ENCODE measurements at places on chromosomes 2 and 18.

- DNase-seq = no peak
Observed at GRCh38 chr18:59627414-59627813, 69.8 kb downstream of the CCBE1 start.

GRCh38 chr2:45153121-45153520 lies 143.9 kb upstream of the SIX2 start:
- no peak for DNase-seq

- DNase-seq = no peak
Observed at GRCh38 chr2:191436368-191437055, 191.3 kb downstream of the MYO1B start.

- DNase-seq = no peak
Observed at GRCh38 chr2:94996305-94997100, 29.0 kb upstream of the MAL start.

DNA sequence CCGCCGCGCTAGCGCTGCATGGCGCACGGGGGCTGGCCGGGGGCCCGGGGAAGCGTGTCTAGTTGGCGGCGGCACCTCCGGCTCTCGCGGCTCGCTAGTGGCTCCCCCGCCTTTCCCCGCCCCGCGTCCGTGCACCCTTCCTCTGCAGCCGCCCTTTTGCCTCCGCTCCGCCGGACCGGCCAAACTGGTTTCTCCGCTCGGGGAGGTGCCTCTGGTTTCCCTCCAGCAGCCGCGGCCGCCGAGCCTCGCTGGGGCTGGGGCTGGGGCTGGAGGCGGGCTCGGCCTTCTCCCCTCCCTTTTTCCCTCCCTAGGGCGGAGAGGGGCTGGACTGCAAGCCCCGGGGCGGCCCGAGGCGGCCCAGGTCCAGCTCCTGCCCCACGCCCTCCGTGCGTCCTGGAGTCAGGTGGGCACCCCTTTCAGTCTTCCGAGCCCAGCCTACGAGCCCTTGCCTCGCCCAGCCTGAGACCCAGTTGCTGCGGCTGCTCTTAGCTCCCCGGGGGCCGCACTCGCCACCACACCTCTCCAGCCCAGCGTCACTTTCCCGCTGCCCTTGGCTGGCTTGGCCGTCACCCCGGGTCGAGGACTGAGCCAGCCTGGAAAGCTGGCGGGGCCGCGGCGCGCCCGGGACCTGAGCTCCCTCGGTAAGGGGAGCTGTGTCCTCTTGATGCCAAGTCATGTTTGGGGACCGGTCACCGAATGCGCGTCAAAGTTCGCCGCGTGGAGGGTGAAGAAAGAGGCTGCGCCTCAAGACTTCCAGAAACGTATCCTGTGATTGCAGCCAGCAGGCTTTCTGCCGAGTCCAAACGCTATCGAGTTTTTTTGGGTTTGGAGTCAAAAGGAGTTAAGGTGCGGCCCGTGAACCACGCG lies at the start of gene ATP8B1:
Gene ATP8B1 (minus strand): TSS at position 213 of the 867 bp plus-strand sequence. CDS start 71,508 bp downstream, outside the sequence.
- DNase-seq = peak; percentile 81

DNA sequence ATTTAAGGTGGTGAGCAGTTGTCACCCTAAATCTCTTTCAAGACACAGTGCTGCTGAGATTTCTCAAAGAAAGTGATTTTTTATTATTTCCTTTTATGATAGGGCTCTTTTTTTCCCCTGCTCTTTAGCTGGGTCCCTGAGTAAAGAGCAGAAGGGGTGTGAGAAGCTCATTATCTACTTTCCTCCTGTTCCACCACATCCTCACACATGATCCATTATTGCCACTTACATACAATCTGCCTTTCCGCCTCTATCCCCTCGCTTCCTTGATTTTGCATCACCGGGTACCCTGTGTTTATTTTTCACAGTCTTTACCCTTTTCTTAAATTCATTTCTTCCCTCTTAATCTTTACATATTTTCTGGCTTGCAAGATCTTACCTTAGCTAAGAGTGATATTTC lies 93.9 kb upstream of the CCDC85A start:
- no peak for DNase-seq

- no peak for DNase-seq
Observed at GRCh38 chr2:196935432-196935831, 8.9 kb upstream of the PGAP1 start.

GRCh38 chr2:190137561-190137960 lies 75.0 kb upstream of the MSTN start:
- no peak for DNase-seq

GRCh38 chr18:22113144-22113844 lies 56.1 kb upstream of the GATA6 start:
- no peak for DNase-seq

GRCh38 chr2:20349513-20349921 lies 1.1 kb downstream of the PUM2 start:
- no peak for DNase-seq

GRCh38 chr2:27441226-27441926 lies 805 bp upstream of the KRTCAP3 start:
- no peak for DNase-seq

GRCh38 chr2:195457873-195458272 lies 199.2 kb upstream of the SLC39A10 start:
- DNase-seq = no peak

DNA sequence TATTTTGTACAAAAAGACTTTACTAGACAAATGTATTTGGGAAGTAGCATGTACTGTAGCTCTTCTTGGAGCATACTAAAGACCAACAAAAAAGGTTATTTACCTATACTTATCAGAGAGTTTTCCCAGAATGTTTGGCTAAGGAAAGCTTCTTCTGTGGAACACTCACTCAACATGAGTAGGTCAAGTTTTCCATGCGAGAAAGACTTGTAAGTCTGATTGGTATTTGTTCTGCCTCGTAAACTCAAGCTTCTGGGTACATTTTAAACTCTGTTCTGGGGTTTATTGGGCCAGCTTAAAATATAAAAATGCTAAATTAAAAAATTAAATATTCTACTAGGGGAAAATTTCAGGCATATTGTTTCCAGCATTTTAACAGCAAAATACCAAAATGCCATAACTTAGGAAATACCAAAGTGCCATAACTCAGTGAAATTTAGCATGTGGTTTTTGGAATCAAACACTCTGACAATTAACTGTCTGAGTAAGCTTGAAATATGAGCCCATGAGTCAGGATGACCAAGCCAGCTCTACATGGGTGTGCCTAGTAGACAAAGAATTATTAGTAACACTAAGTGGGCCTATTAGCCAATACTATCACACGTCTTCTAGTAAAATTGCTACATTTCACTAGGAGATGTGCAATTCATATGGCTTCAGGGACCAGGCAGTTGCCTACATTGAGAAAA lies 47.3 kb upstream of the SERPINE2 start:
- no peak for DNase-seq

DNA sequence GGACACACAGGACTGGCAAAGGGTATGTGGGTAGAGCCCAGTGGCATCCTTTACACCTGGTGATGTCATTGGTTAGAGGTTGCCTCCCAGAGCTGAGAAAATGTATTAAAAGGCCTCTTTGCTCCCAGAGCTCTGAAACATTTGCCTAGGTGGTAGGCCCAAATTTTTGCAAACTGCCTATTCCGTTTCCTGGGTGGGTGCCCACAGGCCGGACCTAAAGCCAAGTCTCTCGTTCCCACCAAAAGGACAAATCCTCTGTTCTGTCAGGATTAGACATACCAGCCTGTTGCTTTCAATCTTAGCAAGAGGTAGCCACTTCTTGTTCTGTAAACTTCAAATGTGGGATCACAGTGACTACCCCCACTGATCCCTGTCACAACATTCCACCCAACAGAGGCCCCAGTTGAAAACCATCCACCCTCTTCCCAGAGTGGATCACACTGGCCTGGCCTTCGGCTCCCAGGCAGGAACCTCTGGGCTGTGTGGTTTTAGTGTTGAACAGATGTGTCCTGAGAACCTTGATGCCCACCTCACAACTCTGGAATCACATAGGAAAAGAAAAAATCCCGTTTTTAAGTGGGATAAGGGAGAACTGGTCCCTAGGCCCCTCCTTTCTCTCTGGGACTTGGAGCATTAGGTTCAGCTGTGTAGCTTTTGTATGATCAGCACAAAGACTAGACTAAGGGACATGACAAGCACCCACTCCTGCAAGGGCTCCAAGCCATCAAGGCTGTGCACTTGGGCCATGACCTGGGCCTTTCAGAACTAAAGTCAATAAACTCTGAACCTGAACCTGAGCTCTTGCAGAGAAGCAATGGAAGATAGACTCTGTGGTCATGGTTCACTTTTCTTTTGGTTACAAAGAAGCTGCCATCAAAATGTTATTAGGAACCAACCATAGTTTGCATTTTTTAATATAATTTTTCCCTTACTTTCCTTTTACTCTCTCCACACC lies 211.3 kb downstream of the CYP26B1 start:
- DNase-seq = no peak

- no peak for DNase-seq
Observed at GRCh38 chr2:232459419-232460035, 3.6 kb downstream of the ALPI start.

DNA sequence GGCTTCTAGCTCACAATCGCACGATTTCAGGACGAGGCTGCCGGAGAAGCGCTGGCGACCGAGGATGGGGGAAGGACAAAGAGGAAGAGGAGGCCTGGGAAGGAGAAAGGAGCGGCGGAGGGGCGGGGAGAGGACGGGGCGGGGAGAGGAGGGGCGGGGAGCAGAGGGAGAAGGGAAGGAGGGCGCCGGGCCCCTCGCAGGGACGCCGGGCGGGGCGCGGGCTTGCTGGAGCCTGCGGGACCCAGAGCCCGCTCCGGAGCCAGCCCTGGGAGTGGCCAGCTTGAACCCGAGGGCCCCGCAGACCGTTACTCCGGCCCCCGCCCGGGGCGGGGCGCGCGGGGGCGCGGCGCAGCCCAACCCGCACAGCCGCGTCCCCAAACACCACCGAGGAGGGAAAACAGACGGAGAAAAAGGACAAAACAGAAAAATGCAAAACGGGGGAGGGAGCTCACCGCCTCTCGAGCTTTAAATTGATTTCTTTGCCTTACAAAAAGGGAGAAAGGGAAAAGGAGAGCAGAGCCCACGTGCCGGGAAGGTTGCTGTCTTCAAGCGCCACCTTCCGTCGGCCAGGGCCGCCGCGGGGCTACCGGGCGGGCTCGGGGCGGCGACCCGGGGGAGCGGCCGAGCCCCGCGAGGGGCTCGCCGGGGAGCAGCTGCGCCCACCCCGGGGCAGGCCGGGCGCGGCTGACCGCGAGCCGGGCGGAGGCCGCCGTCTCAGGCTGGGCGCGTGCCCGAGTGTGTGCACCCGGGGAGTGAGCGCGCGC lies 781 bp upstream of the SOX11 start:
- DNase-seq = peak; percentile 71

- DNase-seq = no peak
Observed at GRCh38 chr2:106552921-106553320, 65.8 kb downstream of the CD8B2 start.

Data from COR-L47 (cell line).